Psoas muscle (tissue), 8 donors: ENCODE measurements at places on chromosomes 1 and 21.

- no peak for DNase-seq
- H3K4me3 ChIP-seq: no peak overlapping the region
- no peaks in the 10 kb centered on the region for H3K27me3 ChIP-seq
- H3K27ac ChIP-seq: no peak overlapping the region
- H3K4me1 ChIP-seq: no peaks in the 10 kb centered on the region
Measured at GRCh38 chr1:235532360-235532759, 28.1 kb upstream of the B3GALNT2 start.

DNA sequence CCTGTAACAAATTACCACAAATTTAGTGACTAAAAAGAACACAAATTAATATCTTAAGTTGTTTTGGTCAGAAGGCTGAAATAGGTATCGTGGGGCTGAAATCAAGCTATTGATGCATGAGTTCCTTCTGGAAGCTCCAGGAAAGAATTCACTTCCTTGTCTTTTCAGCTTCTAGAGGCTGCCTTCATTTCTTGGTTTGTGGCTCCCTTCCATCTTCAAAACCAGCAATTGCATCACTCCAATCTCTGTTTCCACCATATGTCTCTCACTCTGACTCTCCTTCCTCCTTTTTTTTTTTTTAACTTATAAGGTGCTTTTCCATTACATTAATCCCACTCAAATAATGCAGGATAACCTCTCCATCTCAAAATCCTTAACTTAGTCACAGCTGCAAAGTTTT, 78.4 kb downstream of the OLFM3 start:
- no peak overlapping the region for H3K4me3 ChIP-seq
- no peaks in the 10 kb centered on the region for H3K4me1 ChIP-seq

DNA sequence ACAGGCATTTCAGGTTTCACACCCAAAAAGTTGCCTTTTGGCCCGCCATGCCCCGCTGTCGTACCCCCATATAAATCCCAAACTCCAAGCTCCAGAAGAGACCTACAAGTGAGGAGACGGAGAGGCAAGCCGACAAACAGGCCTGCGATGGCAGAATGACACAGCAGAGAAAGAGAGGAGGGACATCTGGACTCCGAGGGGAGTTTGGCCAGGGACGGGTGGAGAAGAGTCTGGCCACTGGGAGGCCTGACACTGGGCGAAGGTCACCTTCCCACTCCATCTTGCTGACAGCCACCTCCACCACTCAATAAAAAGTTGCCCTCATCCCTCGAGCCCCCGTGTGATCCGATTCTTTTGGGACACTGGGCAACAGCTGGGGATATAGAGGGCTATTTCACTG, 1.9 kb upstream of the CFH start:
- peak overlapping the region; percentile 49 for H3K4me3 ChIP-seq
- H3K27ac ChIP-seq: no peak overlapping the region
- no peaks in the 10 kb centered on the region for H3K27me3 ChIP-seq
- no peaks in the 10 kb centered on the region for H3K4me1 ChIP-seq
- H3K36me3 ChIP-seq: no peaks in the 10 kb centered on the region

- H3K27ac ChIP-seq: no peak overlapping the region
- no peaks in the 10 kb centered on the region for H3K4me1 ChIP-seq
- no peaks in the 10 kb centered on the region for H3K27me3 ChIP-seq
Measured at GRCh38 chr1:11729498-11730428, 6.2 kb upstream of the AGTRAP start.
